ENCODE measurements at places on chromosomes 7 and 10.

- no peak for DNase-seq
These were observed 924.9 kb upstream of the ZNF722 start for GRCh38 chr7:63073736-63074135.

- no peak for DNase-seq
These were observed 19.2 kb downstream of the ELFN1 start for GRCh38 chr7:1689311-1689710.

- DNase-seq = no peak
These were observed 32.0 kb downstream of the SRRM3 start for GRCh38 chr7:76233538-76234281.

DNA sequence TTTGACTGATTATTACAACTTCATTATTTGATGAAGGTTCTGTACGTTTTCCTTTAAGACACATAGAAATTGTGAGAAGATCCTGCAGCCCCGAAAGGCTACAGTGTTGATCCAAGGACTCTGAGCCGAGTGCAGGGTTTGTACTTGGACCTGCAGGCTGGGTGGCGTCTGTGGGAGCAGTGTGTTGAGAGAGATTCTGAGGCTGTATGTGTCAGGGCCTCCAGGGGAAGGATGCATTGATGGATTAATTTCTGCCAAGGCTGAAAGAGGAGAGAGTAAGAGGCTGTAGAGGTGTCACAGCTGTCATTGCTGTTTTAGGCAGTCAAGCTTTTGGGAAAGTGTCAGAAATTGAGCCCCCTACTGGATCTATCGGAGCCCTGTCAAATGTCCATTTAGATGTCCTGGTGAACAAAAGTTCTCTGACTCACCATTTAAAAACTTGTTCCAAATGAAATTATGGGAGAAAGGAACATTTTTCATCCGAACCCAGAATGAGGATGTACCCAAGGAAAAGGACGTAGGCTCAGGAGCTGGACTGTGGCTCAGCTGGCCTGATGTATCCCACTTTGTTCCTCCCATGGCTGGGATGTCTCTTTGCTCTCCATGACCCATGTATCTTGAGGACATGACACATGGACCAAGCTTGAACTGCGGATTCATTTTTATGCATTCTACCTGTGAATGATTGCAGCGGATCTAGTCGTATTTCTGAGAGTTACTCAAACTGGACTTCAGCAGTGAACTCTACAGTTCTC is 102.2 kb downstream of the TCF7L2 start:
- no peak for DNase-seq

- no peak for DNase-seq
These were observed 53.4 kb downstream of the PPP1R3C start for GRCh38 chr10:91579329-91579985.

DNA sequence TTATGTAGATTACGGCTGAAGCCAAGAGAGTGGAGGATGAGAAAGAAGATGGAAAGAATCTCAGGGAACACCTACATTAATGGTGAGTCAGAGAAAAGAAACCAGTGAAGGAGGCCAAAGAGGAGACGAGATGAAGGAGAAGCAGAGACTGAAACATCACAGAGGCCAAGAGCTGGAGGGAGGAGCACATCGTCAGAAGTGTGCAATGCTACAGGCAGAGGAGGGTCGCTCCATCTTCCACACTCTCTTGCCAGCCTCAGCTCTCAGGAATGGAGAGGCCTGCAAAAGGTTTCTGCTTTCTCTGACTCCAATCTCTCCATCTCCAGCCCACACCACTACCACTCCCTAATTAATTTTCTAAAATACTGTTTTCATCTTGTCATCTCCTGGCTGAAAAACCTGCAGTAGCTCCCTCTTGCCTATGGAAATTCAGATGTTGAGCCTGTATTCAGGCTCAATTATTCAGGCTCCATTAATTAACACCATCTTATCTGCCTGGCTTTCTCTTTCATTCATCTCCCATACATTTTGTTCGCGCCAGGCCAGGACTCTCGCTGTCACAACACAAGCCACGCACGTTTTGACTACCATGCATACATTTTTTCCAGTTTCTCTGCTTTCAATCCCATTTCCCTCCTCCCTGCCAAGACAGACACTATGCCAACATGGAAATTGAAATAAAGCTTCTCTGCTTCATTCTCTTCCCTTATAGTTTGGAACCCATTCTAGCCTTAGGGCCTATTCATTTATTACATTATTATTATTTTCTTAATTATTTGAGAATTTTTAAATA is 165.8 kb downstream of the INHBA start:
- DNase-seq = no peak

GRCh38 chr10:96578022-96578421 is 8.8 kb downstream of the TM9SF3 start:
- no peak for DNase-seq

GRCh38 chr7:156684661-156685060 is 44.1 kb downstream of the RNF32 start:
- no peak for DNase-seq

DNA sequence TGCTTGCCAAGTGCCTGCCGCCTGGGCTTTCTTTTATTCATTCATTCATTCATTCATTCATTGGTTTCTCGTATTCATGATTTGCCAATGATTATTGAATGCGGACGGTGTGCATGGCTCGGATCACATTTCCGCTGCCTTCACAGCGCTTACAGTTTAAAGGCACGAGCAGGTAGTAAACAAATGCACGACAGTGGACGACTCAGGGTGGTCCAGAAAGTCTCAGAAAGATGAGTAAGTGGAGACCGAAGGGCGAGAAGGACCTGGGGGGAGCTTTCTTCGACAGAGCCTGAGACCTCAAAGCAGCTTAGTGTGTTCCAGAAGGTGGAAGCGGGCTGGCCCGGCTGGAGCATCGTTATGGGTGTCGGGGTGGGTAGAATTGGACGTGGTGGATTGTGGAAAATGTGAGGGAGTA is 506 bp downstream of the MCM10 start:
- no peak for DNase-seq

GRCh38 chr7:89813081-89813480 is 341.2 kb upstream of the STEAP1 start:
- no peak for DNase-seq

DNA sequence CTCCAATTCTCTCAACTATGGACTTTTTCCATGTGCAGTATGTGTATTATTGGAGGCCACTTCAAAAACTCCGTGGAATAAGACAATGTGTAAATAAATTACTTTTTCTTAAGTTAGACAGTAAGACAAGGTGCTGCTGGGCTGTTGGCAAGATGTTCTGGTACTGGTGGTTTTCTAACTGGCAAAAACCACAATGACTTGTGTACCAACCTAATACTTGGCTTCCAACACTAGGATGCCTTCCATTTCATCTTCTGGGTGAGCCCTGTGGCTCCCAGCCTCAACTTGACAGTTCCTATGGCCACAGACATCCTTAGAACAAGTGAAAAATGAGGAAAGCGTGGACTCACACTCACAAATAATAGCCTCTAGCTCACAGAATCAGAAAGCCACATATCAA is 77.0 kb downstream of the OSBPL3 start:
- no peak for DNase-seq

GRCh38 chr10:34816501-34817002 is 1.5 kb upstream of the PARD3 start:
- no peak for DNase-seq

GRCh38 chr7:35480806-35481205 is 214.1 kb downstream of the HERPUD2 start:
- no peak for DNase-seq

GRCh38 chr7:138243430-138243829 is 167.2 kb downstream of the AKR1D1 start:
- DNase-seq = no peak

DNA sequence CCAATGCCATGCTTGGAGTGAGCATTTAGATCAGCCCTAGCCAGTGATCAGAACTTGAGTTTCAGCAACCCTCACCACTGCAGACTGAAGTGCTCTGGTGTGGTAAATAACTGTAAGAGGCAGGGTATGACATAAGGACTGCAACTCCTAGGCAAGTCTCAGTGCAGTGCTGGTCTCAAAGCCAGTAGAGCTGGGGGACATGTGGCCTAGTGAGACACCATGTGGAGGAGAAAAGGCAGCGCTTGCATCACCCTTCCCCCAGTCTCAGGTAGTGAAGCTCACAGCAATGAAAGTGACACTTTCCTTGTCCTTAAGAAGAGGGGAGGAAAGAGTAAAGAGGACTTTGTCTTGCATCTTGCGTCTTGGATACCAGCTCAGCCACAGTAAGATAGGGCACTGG is 386.8 kb upstream of the POT1 start:
- no peak for DNase-seq

GRCh38 chr10:76033457-76034196 is 602.2 kb downstream of the LRMDA start:
- DNase-seq = no peak

DNA sequence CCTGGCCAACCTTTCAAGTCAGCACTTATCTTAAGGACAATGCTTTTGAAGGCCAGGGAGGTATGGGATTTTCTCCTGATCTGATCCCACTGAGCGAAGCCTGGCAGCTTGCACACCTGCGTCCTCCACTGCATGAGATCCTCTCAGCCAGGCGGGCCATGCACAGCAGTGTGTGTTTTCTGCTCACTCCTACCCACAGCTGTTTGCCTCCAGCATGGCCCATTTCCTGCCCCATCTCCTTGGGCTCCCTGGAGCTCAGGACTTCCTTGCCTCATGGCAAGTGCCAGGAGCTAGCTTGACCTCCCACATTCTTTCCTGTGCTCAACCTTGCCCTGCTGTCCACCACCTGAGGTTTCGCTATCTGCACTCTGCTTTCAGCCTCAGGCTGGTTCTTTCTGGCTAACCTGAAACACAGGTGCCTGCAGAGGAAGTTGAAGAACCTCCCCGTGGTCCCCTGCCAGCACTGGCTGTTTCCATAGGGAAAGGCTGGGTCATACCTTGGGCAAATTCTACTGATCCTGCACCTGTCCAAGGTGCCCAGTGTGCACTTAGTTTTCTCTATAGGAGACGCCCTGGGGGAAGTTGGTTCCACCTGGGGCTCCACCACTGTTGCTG is 43.9 kb upstream of the EEPD1 start:
- no peak for DNase-seq

DNA sequence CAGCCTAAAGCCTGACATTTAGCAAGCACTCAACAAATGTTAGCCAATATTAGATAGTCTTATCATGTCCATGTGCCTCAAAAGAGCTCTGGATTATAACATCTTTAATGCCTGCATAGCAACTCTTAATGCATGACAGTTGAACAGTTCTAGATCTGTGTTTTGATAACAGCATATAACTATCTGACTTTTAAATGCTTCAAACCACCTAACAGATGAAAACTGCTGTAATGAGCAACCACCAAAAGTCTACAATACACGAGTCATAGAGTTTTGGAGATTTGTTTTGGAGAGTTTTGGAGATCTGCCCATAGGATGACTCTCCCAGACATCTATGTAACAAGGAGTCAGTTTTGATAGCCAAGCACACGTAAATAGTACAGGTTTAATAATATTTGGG is 227.3 kb downstream of the TWIST1 start:
- no peak for DNase-seq

GRCh38 chr10:120480065-120480600 is 23.1 kb downstream of the PLPP4 start:
- no peak for DNase-seq

DNA sequence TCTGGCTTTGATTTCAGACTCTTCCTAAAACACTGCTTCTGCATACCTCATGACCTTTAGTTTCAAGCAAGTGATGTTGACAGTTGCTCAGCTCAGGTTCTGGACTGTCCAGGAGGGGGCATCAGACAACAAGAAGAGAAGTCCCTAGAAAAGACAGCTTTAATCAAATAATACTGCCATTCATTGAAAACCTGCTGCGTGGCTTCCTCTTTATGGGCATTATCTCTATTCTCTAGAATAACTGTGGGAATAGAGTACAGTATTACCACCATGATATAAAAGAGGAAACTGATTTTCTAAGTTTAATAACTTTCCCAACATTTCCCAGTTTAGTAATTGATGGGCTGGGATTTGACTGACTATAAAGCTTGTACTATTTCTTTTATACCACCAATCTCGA is 170.4 kb downstream of the SNX13 start:
- peak; percentile 42 for DNase-seq

- DNase-seq = no peak
These were observed 9.9 kb downstream of the LRRC4 start for GRCh38 chr7:128021366-128021765.

DNA sequence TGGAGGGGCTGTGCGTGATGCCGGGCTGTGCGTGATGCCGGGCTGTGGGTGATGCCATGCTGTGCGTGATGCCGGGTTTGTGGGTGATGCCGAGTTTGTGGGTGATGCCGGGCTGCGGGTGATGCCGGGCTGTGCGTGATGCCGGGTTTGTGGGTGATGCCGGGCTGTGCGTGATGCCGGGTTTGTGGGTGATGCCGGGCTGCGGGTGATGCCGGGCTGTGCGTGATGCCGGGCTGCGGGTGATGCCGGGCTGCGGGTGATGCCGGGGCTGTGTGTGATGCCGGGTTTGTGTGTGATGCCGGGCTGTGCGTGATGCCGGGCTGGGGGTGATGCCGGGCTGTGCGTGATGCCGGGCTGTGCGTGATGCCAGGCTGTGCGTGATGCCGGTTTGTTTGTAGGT is 128.9 kb downstream of the FAM53B start:
- DNase-seq = no peak

- no peak for DNase-seq
These were observed 155.2 kb downstream of the MBL2 start for GRCh38 chr10:52617346-52617745.

DNA sequence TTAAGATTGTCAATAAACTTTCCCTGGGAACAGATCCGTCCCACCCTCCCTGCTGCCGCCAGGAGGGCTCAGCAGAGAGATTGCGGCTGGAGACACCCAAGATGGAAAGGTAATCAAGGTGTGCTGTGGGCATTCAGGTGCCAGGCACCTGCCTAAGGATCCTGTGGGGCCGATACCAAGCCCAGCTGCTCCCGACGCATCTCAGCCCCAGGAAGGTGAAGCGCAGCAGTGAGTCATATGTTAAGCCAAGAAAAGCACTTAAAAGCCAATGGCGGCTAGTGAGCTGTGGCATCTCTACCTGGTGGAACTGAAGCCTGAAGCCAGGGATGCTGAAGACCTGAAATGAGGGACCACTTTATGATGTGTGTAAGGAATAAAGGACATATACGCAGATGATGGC is 6.1 kb downstream of the WDR86 start:
- no peak for DNase-seq

DNA sequence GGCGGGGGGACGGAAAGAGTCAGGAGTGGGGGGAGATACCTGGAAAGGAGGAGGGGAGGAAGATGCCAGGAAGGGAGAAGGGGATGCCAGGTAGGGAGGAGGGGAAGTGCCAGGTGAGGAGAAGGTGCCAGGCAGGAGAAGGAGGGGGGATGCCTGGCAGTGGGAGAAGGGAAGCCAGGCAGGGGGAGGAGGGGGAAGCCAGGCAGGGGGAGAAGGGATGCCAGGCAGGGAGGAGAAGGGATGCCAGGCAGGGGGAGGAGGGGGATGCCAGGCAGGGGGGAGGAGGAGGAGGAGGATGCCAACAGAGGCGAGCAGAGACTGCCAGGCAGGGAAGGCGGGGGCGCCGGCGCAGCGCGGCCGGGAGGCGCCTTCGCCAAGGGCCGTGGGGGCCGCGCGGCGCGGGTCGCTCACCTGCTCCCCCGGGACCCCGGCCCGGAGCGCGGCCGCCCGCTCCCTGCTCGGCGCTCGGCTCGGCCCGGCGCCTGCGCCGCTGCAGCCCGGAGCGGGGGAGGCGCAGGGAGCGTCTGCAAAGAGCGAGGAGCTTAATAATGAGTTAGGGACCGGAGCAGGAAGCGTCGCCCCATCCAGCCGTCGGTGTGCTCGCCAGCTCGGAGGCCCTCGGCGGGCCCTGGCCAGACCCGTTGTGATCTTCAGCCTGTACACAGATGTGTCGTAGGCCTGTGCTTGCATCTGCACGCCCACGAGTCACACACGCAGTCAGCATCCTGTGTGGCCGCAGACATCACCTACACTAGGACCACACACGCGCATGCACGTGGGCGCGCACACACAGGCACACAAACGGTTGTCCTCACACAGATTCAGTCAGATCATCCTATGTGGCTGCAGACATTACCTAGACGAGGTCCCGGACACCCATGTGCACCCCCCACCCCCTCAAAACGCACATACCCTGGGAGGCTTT is 28.4 kb upstream of the SMARCD3 start:
- peak; percentile 46 for DNase-seq

Measured in activated CD4-positive, alpha-beta T cell treated with anti-CD3 and anti-CD28 coated beads for 4 hours (primary cell).